ENCODE measurements at places on chromosomes 13 and 19.
A peak's percentile ranks its signal among the peaks of the same experiment; 100 is the strongest.

GRCh38 chr19:8123683-8124082, 25.7 kb downstream of the FBN3 start:
- DNase-seq = no peak

- no peak for DNase-seq
These were observed 1.1 kb upstream of the ACP5 start for GRCh38 chr19:11578258-11579142.

GRCh38 chr13:24103782-24104372, 56.6 kb upstream of the SPATA13 start:
- DNase-seq = no peak

GRCh38 chr19:566403-566802, 6.0 kb upstream of the BSG start:
- no peak for DNase-seq

- no peak for DNase-seq
These were observed 809 bp upstream of the B9D2 start for GRCh38 chr19:41364524-41365391.

- no peak for DNase-seq
These were observed 30.3 kb downstream of the USPL1 start for GRCh38 chr13:30647824-30648521.

DNA sequence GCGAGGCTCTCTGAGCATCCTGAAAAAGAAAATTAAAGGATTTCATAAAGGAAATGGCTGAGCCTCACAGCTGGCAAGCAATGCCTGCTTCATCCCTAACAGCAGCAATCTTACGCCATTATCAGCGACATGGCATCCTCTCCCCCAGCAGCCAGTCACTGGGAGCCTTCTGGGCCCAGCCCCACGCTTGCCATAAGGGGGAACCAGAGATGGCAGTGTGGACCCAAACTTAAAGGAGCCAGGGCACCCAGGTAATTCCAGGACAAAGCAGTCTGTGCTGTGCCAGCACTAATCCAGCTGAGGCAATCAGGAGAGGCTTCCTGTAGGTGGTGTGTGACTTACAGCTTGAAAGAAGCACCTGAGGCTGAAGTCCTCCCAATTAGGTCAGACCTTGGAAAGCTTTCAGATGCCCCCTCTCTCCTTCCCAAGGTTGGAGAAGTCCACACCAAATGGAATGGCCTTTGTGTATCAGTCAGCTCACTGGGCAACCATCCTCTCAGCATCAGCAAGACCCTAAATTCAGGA, 10.3 kb downstream of the VSTM2B start:
- DNase-seq = no peak

- DNase-seq = no peak
These were observed 12.0 kb upstream of the SHFL start for GRCh38 chr19:10074153-10074552.

DNA sequence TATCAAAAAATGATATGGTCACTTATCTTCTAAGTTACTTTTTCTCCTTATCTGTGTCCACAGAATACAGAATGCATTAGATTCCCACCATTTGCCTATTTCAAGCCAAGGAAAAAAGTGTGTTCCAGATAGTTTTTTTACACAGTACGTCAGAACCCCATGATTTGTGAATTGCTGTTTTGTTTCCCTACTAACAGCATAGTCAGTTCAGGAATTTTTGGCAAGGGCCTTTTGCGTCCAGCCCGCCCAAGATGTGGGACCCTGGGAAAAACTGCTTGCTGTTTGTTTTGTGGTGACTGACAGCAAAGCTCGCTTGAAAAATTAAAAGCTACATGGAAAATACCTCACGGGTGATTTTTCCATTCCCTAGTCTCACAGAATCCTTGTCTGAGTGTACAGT, 20.4 kb upstream of the FAM216B start:
- no peak for DNase-seq

- peak; percentile 6 for DNase-seq
These were observed 778 bp downstream of the ZNF230 start for GRCh38 chr19:44003461-44004009.

DNA sequence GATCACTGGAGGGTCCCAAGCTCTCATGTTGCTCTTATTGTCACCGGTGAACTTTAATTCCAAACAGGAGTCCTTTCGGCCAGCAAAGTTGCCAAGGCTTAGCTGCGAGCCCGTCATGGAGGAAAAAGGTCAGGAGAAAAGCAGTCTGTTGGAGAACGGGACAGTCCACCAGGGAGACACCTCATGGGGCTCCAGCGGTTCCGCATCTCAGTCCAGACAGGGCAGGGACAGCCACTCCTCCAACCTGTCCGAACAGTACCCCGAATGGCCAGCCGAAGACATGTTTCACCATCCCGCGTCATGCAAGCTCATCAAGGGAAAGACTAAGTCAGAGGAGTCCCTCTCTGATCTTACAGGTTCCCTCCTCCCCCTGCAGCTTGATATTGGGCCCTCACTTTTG, 10.4 kb downstream of the ZNF91 start:
- no peak for DNase-seq

GRCh38 chr13:78102121-78102677, 183.6 kb upstream of the EDNRB start:
- DNase-seq = no peak

DNA sequence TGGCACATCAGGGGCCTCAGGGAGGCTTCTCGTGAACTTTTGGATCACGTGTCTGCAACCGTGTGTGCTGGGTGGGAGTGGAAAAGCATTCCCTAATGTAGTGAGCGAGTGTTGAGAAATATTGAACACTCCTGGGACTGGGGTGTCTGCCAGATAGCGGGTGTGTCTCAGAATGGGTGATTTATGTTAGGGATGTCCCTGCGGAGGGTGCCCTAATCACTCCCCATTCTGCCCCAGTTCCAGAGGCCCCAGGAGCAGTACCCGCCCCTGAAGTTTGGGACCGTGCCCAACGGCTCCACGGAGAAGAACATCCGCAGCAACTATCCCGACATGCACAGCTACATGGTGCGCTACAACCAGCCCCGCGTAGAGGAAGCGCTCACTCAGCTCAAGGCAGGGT, 24.2 kb upstream of the GRWD1 start:
- no peak for DNase-seq

GRCh38 chr13:100089465-100090032, 656 bp downstream of the PCCA start:
- DNase-seq = no peak
